ENCODE measurements at places on chromosomes 1 and 21.

- no peak within 1 kb of the TSS for H3K27ac ChIP-seq
- H3K4me3 ChIP-seq: no peak within 1 kb of the TSS
- H3K4me1 ChIP-seq: no peaks in the 10 kb centered on the region
- peaks cover 25% of the 10 kb centered on the region for H3K36me3 ChIP-seq
- no peaks in the 10 kb centered on the region for H3K27me3 ChIP-seq
- DNase-seq: no peak
These were observed at the start of gene NUP210L for GRCh38 chr1:154154534-154155191. NUP210L (minus strand) TSS chr1:154155073.

DNA sequence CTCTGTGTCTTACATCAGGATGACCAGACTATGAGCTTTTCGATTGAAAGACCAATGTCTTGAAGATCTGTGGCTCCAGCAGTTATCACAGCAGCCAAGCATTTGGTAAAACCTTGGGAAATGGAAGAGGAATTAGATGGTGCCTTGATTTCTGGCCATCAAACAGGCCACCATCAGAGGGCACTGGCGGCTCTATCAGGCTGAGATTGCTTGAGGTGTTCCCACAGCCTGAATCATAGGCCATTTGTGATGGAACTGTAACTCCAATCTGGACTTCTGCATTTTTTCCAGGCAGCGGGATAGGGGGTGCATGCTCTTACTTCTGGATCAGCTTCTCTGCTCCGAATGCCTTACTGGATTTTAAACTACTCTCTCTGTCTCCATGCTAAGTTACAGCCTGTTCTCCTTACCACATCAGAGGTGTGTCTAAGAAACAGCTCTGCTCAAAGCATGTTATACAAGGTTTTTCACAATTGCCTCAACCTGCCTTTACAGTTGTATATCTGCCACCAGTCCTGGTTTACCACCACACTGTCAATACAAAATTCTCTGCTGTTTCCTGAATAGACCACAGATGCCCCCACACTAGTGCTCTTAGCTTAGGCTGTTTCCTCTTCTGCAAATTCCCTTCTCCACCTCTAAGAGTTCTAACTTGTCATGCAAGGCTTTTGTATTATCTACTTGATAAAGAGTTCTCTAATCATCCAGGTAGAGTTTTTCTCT, 180.9 kb downstream of the PTGER3 start:
- no peaks in the 10 kb centered on the region for H3K4me1 ChIP-seq
- H3K27me3 ChIP-seq: no peaks in the 10 kb centered on the region
- no peaks in the 10 kb centered on the region for H3K36me3 ChIP-seq
- no peak for DNase-seq
- no peak overlapping the region for H3K27ac ChIP-seq
- H3K4me3 ChIP-seq: no peak overlapping the region

DNA sequence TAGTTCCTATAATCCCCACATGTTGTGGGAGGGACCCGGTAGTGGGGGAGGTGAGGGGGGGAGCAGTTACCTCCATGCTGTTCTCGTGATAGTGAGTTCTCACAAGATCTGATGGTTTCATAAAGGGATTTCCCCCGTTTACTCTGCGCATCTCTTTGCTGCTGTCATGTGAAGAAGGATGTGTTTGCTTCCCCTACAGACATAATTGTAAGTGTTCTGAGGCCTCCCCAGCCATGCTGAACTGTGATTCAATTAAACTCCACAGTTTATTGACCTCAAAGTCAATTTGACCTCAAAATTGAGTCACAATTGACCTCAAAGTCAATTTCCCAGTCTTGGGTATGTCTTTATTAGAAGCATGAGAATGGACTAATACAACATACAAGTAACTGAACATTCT, 19.7 kb downstream of the DPH5 start:
- H3K4me3 ChIP-seq: no peak overlapping the region
- DNase-seq: no peak
- no peaks in the 10 kb centered on the region for H3K27me3 ChIP-seq
- no peak overlapping the region for H3K27ac ChIP-seq
- H3K36me3 ChIP-seq: peaks cover 5% of the 10 kb centered on the region

DNA sequence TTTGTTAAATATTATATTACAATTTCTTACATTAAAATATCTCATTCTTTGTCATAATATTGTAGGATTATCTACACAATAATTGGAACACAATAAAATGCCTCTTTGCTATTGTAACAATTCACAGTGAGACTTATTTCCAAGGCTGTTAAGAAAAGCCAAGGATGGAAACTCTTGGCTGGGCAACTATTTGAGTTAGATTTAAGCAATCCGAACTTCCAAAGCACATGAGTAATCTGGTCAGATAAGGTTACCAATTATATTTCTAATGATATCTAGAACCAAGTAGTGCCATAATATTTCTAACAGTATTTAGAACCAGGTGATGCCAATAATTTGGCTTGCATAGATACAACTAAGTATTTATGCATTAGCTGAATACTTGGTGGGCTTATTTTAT, 154.7 kb upstream of the KCNK2 start:
- H3K4me3 ChIP-seq: no peak overlapping the region
- no peaks in the 10 kb centered on the region for H3K36me3 ChIP-seq
- no peak overlapping the region for H3K27ac ChIP-seq
- no peaks in the 10 kb centered on the region for H3K4me1 ChIP-seq
- no peak for DNase-seq
- no peaks in the 10 kb centered on the region for H3K27me3 ChIP-seq

DNA sequence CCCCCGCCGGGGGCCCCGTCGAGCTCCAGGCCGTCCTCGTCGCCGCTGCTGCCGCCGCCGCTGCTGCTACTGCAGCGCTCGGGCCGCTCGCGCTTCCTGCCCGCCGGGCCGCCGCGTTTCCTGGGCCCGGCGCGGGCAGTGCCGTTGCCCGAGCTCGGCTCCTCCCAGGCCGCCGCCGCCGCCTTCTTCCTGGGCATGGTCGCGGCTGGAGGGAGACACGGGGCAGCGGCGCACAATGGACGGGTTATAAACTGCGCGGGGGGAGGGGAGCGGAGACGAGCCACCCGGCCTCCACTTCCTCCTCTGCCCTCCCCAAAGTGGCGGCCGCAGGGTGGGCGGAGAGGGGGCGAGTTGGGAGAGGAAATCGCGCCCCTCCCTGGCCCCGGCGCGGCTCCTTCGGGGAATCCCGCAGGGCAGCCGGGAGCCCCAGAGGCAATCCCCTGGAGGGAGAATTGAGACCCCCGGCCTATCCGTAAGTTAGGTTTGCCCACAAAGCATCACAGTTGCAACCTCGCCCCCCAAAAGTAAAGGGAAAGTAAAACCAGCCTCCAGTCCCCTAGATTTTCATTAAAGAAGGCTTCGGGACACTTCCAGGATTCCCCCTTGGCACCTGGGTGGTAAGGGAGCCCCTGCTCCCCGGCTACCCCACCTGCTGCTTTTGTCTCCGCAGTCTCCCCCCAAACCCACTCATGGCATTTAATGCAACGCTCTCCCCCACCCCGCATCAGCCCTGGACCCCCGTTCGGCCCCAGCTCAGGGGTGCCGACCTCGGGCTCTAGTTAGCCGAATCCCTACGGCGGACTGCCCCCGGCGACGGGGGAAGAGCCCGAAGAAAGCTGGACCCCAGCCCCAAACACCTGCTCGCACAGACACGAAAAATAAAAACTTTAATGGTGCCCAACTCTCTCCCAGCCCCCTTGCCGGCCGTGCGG, 893 bp downstream of the RCC2 start:
- DNase-seq: no peak
- peak overlapping the region; percentile 97 for H3K27ac ChIP-seq
- H3K27me3 ChIP-seq: no peaks in the 10 kb centered on the region
- peaks cover 26% of the 10 kb centered on the region for H3K36me3 ChIP-seq
- peaks cover 47% of the 10 kb centered on the region for H3K4me1 ChIP-seq

GRCh38 chr1:22431965-22432364, 19.7 kb upstream of the ZBTB40 start:
- no peak overlapping the region for H3K4me3 ChIP-seq
- no peak overlapping the region for H3K27ac ChIP-seq
- H3K27me3 ChIP-seq: no peaks in the 10 kb centered on the region
- no peak for DNase-seq

DNA sequence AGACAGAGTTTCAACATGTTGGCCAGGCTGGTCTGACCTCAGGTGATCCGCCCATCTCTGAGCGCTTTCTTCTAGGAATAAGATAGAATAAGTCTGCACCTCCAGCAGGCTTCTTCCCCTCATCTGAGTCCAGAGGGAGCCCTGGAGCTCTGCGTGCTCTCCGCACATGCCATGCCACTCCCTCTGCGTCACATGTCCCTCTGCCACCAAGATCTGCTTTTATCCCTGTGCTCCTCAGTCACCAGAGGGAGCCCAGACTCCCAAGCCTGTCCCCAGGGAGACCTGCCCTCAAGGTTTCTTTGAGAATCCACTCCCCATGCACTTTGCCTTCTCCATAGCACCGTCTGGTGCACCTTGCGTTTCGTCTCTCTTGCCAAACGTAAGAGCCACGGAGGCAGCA, 213.0 kb downstream of the CAMTA1 start:
- peaks cover 4% of the 10 kb centered on the region for H3K27me3 ChIP-seq
- no peak overlapping the region for H3K27ac ChIP-seq
- no peak overlapping the region for H3K4me3 ChIP-seq
- H3K36me3 ChIP-seq: no peaks in the 10 kb centered on the region

DNA sequence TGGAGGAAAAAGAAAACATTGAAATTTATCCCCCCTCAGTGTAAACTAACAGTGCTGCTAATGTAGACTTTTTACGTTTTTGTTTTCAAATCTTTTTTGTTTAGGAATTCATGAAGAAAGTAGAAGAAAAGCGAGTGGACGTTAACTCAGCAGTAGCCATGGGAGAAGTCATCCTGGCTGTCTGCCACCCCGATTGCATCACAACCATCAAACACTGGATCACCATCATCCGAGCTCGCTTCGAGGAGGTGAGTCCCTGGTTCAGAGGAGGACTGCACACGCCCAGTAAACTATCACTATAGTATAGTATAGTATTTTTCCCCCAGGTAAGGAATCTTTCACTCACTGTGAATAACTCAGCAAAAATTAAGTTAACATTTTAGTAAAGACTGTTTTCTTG, 37.8 kb upstream of the BMP8A start:
- H3K27ac ChIP-seq: no peak overlapping the region
- H3K36me3 ChIP-seq: peaks cover 56% of the 10 kb centered on the region
- H3K4me1 ChIP-seq: no peaks in the 10 kb centered on the region
- no peak overlapping the region for H3K4me3 ChIP-seq

DNA sequence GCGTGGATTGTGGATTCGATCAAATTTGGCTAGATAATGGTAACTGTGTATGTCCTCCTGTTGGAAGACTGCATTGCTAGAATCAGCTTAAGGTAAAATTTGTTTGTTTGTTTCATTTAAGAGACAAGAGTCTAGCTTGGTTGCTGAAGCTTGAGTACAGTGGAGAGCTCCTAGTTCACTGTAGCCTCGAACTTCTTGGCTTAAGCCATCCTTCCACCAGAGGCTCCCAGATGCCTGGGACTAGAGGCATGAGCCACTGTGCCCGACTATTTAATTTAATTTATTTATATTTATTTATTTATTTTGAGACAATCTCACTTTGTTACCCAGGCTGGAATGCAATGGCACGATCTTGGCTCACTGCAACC, 1.5 kb downstream of the PHACTR4 start:
- peaks cover 31% of the 10 kb centered on the region for H3K4me1 ChIP-seq
- H3K27me3 ChIP-seq: no peaks in the 10 kb centered on the region
- no peak overlapping the region for H3K27ac ChIP-seq
- H3K36me3 ChIP-seq: no peaks in the 10 kb centered on the region
- H3K4me3 ChIP-seq: peak overlapping the region; percentile 91
- DNase-seq: no peak

DNA sequence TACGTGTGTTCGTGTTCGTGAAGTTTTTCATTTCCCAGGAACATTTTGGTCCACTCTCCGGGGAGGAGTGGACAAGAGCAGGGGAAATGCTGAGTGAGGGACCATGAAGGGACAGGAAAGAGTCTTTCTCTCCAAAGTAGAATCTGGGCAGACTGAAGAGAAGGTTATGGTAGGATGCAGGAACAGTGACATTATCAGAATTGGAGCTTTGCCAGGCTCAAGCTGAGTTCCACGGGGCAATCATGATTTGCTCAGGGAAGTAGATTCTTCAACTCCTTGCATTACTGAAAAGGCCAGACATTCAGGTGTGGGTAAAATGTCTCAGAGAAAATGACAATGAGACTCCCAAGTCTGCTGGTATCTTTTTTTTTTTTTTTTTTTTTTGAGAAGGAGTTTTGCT, 16.6 kb downstream of the ATP1A4 start:
- no peak overlapping the region for H3K27ac ChIP-seq
- no peaks in the 10 kb centered on the region for H3K36me3 ChIP-seq
- peaks cover 5% of the 10 kb centered on the region for H3K27me3 ChIP-seq
- no peak for DNase-seq

DNA sequence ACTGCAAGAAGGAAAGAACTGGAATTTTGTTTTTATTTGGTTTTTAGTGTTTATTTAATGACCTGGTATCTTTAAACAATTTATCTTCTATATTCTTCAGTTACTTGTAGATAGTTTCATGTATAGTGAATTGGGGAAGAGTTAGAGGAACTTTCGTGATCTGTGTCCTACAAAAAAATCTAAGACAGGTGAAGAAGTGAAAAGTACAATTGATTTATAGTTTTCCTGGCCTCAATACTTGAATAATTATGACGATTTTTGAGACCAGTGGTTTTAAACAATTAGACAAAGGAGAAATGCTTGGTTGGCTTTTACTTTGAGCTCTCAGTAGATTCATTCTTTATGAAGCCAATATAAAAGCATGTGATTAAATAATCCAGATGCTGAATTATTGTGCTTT, 7.5 kb downstream of the MIER1 start:
- no peaks in the 10 kb centered on the region for H3K36me3 ChIP-seq
- peak overlapping the region; percentile 90 for H3K4me3 ChIP-seq
- H3K27me3 ChIP-seq: no peaks in the 10 kb centered on the region
- H3K27ac ChIP-seq: peak overlapping the region; percentile 86

DNA sequence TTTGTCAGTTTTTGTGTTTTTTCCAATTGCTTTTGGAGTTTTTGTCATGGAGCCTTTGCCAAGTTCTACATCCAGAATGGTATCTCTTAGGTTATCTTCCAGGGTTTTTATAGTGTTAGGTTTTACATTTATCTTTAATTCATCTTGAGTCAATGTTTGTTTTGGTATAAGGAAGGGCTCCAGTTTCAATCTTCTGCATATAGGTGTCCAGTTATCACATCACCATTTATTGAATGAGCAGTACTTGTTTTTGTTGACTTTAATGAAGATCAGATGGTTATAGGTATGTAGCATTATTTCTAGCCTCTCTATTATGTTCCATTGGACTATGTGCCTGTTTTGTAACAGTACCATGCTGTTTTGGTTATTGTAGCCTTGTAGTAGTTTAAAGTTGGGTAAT, 1233.1 kb downstream of the PLA2G4A start:
- no peaks in the 10 kb centered on the region for H3K27me3 ChIP-seq
- no peaks in the 10 kb centered on the region for H3K4me1 ChIP-seq
- H3K36me3 ChIP-seq: no peaks in the 10 kb centered on the region
- DNase-seq: no peak
- H3K27ac ChIP-seq: no peak overlapping the region
- H3K4me3 ChIP-seq: no peak overlapping the region

Data from keratinocyte (primary cell).